ENCODE measurements at places on chromosomes 2 and 18.

GRCh38 chr18:35432565-35433001 lies 55.4 kb upstream of the ZNF396 start:
- no peak for DNase-seq

DNA sequence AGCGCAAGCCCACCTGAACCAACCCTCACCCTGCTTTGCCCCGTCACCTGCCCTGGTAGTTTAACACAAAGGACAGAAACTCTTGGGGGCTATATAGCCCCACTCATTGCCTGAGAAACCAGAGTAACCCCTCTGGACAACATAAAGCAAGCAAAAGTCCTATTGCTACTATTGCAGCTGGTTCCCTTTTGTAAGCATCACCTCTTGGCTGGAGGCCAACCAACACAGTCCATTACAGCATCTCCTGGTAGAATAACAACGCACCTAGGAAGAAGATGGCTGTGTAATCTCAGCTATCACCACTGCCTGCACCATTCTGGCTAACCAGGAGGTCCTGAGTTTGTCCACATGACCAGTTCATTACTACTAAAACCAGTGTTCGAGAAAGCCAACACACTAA lies 36.4 kb downstream of the FLACC1 start:
- no peak for DNase-seq

GRCh38 chr2:131153529-131153928 lies 48.4 kb downstream of the PLEKHB2 start:
- DNase-seq = no peak

- DNase-seq = no peak
These were observed 1.6 kb downstream of the ABCA12 start for GRCh38 chr2:215136669-215137328.

DNA sequence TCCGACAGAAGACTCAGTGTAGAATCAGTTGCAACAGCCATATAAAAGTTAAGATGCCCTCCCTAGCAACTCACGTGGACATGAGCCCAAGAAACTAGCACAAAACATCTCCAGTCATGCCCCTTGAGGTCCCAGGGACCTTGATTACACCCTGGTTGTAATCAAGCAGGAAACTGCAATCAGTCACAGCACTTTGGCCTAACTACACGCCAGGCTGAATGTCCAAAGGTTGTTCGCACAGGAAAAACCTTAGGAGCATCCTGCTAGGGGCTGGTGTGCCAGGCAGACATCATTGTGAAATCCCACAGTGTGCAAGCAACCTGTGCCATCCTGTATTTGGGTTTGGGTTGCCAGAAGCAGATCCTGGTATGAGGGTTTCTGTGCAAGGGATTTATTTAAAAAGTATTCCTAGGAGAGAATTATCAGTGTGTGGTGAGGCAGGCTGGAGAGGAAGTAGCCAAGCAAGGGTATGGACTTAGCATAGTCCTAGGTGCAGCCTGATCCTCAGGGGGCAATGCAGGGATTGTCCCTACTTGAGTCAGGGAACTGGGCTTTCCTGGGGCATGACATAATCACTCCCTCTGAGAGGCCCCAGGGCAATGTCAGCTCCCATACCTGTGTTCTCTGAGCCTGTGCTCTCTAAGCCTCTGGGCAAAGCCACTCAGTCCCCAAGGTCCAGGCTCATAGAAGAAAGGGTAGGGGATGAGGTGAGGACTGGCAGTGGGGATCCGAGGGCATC lies 17.8 kb upstream of the SULT1C2 start:
- no peak for DNase-seq

DNA sequence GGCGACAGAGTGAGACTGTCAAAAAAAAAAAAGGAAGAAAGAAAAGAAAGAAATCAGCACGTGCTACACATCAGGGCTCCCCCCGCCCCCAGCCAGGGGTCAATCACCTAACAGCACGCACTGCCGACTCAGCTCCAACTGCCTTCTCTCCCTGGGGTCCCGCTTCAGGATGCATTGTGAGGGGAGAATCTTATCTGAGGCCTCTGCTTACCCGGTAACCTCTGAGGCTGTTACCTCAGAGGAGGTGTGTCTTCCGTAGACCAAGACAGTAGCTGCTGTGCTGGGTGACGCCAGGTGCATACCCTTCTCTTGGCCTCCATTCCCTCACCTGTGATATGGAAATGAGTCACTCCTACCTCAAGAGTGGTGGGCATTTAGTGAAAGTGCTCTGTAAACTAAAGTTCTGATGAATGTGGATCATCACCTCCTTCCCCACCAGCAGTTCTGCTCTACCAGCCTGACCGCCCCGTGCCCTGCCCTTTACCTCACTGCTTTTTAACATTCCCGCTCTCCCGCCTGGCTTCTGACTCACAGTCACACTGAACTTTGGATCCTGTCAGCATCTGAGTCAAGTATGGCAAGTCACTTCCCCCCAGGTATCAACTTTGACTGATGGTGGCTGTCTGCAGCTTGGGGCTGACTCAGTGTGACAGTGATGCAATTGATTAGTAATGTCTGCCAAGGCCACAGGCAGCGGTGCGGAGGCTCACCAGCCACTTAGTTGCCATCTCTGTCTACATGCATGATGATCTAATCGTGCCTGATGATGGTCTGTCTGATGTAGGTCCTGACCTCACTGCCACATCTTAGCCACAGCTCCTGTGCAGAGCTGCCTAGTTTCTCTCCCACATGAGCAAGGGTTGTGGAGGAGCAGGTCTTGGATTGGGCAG lies 20.1 kb downstream of the ARID5A start:
- DNase-seq = no peak

- DNase-seq = no peak
These were observed 144.0 kb downstream of the CLIP4 start for GRCh38 chr2:29259221-29259620.

- DNase-seq = no peak
These were observed 691 bp upstream of the THSD7B start for GRCh38 chr2:136764452-136765255.
